ENCODE measurements at places on chromosomes 4 and X.

DNA sequence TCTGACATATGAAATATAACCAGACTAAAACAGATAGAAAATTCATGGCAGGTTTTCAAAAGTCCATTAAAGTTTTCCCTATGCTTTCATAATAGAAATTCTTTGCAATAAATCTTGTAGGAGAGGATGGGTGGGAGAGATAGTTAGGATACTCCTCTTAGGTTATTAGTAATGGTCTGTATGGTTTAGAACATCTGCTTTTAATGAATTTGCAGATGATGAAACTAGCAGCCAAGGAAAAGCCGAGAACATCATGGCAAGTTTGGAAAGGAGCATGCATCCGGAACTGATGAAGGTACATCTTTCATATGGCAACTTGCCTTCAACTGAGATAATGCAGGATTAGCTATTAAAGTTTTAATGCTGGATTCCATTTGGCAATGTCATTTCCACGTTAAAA, 70.7 kb downstream of the DOCK11 start:
- DNase-seq: no peak

GRCh38 chrX:65883556-65883955, 156.3 kb downstream of the VSIG4 start:
- no peak for DNase-seq

- DNase-seq: no peak
Observed at GRCh38 chrX:9337046-9337445, 127.8 kb upstream of the TBL1X start.

DNA sequence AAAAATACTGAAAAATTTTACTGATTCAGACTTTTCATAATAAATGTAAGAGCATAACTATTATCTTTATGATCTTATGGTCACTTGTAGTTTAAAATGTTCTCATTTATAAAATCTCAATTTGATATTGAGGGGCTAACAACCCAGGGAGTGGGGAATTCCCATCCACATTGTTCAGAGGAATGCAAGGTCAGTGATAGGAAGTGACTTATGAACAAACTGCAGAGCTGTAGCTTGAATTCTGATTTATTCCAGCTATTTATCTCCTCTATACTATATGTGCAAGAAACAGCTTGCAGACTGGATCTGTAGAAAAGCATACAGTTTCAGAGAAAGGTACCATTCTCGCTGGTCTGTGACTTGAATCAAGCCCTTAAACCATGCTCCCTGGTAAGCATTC, 61.6 kb downstream of the SEC24D start:
- no peak for DNase-seq

- DNase-seq: no peak
Observed at GRCh38 chrX:115713460-115713859, 152.5 kb downstream of the PLS3 start.

DNA sequence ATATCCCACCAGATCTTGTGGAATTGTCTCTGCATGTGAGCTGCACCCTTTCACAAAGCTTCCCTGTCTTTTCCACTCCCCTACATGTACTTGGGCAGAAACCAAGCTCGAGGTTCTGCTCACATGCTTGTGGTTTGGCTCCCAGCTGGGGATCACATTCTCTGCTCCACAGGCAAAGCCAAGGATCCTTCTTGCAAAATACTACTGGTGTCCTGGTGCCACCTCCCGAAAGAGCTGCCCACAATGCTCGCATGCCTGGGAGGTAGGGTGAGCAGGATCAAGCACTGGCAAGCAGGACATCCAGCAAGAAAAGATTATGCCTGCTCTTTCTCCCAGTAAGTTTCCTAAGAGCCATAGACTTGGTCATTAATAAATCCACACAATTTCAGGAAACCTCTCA, 45.1 kb upstream of the PPARGC1A start:
- no peak for DNase-seq

DNA sequence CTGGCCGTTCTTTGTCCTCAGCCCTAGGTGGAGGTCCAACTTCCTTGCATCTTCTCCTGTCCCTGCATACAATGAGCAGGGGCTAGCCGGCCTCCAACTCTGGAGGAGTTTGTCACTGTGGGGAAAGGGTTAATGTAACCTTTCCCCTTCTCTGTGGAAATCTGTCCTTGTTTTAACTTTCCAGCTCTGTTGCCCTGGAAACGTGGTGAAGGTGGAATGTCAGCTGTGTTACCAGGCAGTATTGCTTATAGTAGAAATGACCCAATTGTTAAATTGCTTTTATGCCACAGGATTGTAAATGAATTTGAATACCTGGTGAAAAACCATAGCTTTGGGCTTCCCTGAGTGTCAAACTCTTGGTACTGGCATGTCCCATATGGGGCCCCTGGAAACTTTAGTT, 131.6 kb upstream of the SCML1 start:
- DNase-seq: no peak

DNA sequence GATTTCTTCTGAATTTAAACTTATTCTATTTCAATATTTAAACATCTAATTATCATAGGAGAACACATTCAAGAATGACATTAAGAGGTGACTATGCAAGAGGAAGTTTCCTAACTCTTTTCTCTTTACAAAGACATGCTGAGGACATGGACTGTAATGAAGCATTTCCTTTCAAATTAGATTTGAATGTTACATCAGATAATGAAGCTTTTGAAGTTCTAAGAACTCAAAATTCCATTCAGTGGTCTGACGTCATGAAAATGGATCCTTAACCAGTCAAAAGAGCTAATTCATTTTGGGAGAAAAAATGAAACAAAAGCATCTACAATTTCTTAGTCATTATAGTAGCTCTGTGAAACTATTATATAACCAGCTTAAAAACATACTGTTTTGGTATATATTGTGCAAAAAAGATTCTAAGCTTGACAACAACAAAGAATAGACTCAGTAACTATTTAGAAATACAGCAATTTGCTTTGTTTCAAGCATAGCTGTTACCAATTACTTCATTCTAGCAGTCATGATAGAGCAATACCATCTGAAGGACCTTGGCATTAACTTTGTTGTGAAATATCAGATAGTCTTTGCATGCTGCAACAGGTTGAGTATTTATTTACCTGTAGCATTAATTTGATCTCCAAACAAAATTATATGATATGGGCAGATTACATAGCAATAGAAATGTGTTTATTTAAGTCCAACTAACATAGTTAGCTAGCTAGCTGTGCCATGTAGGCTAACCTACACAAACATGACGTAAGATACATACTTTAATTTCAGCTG, 13.7 kb upstream of the DTHD1 start:
- DNase-seq: no peak

DNA sequence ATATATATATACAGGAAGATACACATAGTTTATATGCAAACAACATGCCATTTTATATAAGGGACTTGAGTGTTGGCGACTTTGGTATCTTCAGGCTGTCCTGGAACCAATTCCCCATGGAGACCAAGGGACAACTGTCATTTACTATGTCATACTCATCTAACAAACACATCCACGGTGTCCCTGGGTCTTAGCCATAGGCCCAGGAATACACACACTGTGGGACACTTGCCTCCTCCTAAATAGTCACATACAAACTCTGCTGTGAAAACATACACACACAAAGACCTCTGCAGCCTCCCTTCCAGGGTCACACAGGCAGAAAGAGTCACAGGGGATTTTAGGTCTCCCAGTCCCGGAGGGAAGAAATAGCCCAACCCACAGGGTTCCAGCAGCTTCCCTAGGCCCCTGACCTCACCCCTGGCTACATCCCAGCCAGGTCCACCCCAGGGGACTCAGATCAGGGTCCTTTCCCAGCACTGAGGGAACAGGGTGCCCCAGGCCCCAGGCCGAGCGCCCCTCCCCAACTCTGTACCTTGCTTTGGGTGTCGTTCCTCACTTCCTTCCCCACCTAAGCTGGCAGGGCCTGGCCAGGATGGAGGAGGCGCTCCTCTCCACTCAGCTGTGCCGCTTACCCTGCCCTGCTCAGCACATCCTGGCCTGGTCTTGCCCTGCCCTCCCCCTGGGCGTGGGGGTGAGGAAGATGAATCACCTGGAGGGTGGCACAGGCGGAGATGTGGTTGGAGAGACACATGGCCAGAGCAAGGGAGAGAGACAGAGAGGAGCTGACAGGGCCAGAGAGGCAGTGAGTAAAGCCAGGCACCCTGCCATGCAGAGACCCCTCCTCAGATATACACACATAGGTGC, 21.8 kb downstream of the FGD1 start:
- DNase-seq: no peak

- no peak for DNase-seq
Observed at GRCh38 chr4:40227284-40227683, 30.5 kb downstream of the RHOH start.

GRCh38 chr4:41207291-41207831, 7.0 kb downstream of the APBB2 start:
- DNase-seq: no peak

- DNase-seq: no peak
Observed at GRCh38 chr4:113153529-113154101, 104.2 kb downstream of the ANK2 start.

DNA sequence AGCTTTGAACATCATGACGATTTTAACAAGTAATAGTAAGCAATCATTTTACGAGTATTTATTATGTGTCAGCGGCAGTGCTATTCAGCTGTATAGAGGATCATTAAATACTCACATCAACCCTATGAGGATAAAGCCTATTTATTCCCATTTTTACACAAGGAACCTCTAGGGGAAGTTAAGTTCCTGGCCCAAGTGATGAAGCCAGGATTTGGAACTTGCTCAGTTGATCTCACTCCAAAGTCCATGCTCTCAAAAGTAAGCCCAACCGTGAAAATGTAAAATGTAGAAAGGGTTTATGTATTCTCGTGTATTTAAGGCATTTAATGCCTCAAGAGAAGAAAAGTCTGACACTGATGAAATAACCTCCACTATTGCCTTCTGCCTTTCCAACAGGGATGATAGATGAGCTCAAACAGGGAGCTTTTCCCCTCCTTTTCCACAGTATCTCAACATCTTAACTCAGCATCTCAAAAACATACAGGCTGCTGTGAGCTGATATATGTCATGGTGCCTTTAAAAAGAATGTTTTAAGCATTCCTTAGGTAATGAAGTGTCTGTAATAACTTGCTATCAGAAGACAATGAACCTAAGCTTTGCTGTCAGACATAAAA, 35.0 kb upstream of the PLA2G12A start:
- no peak for DNase-seq

- DNase-seq: no peak
Observed at GRCh38 chr4:118931786-118932185, 43.1 kb downstream of the SYNPO2 start.

- no peak for DNase-seq
Observed at GRCh38 chrX:66005830-66006449, 33.9 kb downstream of the VSIG4 start.

DNA sequence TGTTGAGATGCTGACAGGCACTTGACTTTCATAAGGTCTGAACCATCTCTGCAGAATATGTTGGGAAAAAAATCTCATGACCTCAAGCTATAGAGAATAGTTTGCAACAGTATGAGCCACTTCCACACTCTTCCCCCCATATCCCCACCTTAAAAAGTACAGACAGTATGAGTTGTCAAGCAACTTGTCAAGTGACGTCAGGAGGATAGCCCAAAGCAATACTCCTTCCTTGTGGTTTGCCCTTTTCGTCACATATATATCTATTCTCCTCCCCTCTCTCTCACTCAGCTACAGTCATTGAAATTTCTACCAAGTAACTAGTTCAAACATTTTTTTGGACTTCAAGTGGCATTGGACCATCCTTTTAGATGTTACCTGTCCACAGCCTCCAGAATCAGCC, 67.7 kb downstream of the MCF2 start:
- DNase-seq: no peak

GRCh38 chr4:153211986-153212728, 7.9 kb downstream of the TRIM2 start:
- DNase-seq: no peak

- DNase-seq: no peak
Observed at GRCh38 chrX:78283511-78283910, 43.9 kb downstream of the CYSLTR1 start.

GRCh38 chr4:78336093-78336943, 215.3 kb upstream of the ANXA3 start:
- DNase-seq: no peak

DNA sequence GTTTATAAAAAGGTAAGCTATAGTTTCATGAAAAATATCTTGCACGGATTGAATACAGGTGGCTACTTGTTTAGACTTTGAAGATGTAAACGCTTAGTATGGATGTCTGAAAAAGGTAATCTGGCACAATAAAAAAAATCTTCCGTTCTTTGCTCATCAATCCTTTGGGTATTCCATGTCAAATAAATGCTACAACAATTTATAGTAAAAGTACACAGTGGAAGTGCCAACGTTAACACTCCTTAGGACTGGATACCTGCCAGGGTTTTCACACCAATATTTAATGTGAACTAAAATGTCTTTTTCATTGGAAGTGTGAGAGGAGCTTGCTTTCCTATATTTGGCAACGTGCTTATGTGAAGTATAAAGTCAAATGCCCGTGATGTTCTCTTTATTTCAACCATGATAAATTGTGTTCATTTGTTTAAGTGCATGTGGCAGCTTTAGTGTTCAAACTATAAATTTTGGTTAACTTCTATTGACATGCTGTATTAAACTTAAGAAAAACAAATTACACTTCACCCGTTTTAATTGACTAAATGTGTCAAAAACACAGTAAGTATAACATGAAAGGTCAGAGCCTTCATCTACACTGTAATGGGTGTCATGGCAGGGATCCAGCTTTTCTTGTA, 121.7 kb upstream of the HAND2 start:
- DNase-seq: no peak

DNA sequence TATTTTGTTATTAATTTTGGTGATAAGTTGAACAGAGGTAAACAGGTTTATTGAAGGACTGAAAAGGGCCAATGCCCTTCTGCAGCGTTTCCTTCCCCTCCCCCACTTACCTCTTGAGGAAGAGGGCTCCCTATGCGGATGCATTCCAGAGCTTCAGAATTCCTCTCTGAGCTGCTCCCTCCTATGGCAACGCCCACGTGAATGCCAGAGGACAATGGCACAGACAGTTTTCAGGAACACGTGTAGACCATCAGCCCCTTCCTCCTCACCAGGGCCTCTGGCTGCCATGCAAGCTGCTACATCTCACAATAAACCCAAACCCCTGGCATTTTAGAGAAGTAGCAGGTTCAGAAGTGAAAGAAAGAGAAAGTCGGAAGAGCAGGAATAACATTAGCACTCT, 127.9 kb downstream of the CHRDL1 start:
- no peak for DNase-seq

- DNase-seq: no peak
Observed at GRCh38 chr4:133969202-133969848, 232.3 kb downstream of the PABPC4L start.

GRCh38 chr4:109406337-109406931, 27.2 kb upstream of the SEC24B start:
- DNase-seq: no peak
